ENCODE measurements at places on chromosomes 4 and X. TPM values are rescaled to one million over a fixed set of nuclear protein-coding genes. Genes with fewer than 3 reads are reported as not detected.
A peak's percentile ranks its signal among the peaks of the same experiment; 100 is the strongest.

The HSD17B13 gene
- 0.27 TPM for total RNA-seq

The FAAH2 gene
- 0.81 TPM for total RNA-seq

The APLN gene
- not detected for total RNA-seq

The SCML2 gene
- 7.8 TPM for total RNA-seq

- no peak for DNase-seq
These were observed 50.5 kb downstream of the TIGD2 start for GRCh38 chr4:89161841-89162240.

DNA sequence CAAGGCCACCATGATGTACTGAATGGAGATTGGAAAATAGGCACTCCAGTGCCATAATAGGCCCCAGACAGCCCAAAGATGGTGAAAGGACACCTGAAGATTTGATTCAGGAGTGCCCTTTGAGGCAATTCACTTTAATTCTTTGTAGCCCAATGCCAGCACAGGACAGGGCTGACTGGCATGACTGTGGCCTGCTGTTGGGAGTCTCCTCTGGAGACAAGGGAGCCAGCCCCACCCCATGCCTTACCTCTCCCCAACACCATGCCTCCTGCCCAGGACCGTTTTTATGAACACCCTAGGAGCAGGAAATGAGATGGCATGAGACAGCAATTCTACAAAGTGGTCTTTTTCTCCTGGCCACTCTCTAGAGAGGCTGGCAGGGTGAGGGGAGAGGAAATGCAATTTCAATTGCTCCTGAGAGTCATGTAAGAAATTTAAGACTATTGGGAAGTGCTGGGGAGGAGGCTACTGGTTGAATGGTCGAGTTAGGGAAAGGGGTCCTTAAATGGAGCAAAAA, 94.2 kb upstream of the MAMLD1 start:
- DNase-seq: peak; percentile 13

Measured in hematopoietic multipotent progenitor cell (in vitro differentiated cells).